Mammary epithelial cell (primary cell): ENCODE measurements at places on chromosomes 4 and X. TPM values are rescaled to one million over a fixed set of nuclear protein-coding genes. Genes with fewer than 3 reads are reported as not detected.

The CT45A3 gene
- total RNA-seq: not detected

DNA sequence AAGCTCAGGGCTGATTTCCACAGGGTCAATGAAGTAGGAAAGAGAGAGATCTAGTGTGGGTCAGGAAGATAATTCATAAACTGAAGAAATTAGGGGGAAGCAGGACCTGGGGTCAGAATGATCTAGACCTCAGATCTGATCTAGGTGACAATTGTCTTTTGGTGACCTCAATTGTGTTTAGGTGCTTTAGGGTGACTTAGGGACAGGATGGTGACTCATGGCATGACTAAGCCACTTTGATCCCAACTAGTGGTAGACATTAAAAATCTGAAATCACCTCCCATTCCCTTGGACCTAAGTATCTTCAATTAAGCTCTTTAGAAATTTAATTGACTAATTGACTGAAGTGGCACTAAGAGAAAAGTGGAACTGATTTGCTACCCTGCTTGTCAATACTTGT, 36.7 kb upstream of the GRXCR1 start:
- no peak for DNase-seq

The HPGDS gene
- total RNA-seq: not detected

- no peak for DNase-seq
Observed at GRCh38 chrX:99798936-99799335, 611.1 kb downstream of the PCDH19 start.

- DNase-seq: no peak
Observed at GRCh38 chr4:127240764-127241105, 392.0 kb upstream of the INTU start.

The SATL1 gene
- under 0.01 TPM for total RNA-seq

The ERCC6L gene
- total RNA-seq: 0.17 TPM
